ENCODE measurements at places on chromosomes 11 and 22.

GRCh38 chr11:60858236-60858635, 2.5 kb upstream of the PTGDR2 start:
- H3K4me3 ChIP-seq: no peak overlapping the region
- H3K27me3 ChIP-seq: no peaks in the 10 kb centered on the region
- DNase-seq: no peak
- H3K36me3 ChIP-seq: no peaks in the 10 kb centered on the region
- H3K4me1 ChIP-seq: no peaks in the 10 kb centered on the region

DNA sequence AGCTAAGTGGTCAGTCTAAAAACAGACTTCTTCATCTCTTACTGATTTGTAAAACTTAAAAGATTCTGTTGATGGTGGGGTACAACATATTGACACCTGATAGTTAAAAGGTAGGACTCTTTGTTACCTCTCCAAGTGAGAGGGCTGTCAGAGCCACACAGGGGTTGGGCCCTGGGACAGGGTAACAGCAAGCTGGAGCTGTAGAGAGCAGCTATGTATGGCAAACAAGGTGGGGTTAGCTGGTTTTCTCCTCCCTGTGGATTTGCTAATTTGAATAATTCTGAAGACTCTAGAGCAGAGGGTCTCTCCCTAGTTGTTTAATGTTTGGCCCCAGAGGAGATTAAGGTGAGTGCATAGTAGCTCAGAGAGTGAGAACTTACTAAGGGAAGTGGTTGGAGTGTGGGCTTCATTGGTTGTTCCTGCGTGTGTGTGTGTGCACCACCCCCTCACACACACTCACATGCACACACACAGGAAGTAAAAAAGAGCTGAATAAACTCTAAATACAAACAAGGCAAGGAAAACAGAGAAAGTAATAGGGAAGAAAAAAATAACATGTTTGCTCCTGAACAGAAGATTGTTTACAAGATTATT, 9.2 kb upstream of the GAS2 start:
- no peaks in the 10 kb centered on the region for H3K36me3 ChIP-seq
- H3K4me1 ChIP-seq: no peaks in the 10 kb centered on the region
- no peak overlapping the region for H3K4me3 ChIP-seq

GRCh38 chr22:27761665-27762064, 39.9 kb downstream of the MN1 start:
- peak overlapping the region; percentile 40 for H3K27ac ChIP-seq
- H3K4me1 ChIP-seq: peaks cover 45% of the 10 kb centered on the region
- no peak for DNase-seq
- no peak overlapping the region for H3K4me3 ChIP-seq
- H3K27me3 ChIP-seq: no peaks in the 10 kb centered on the region

DNA sequence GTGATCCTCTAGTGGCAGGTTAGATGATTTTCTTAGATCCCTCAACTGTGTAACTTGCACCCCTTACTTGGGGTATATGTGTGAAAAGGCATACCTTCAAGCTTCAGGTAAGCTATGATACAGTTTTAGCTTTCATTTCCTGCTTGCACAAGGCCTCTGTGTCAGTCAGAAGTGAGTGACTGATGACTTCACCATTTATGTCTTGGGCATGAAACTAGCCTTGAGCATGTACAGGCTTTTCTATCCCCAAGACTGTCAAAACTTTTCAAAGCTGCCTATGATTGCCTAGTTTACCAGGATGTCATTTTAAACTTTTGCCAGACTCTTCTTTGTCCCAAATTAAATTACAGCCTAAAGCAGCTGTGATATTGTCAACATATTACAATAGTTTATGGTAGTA, 286.1 kb upstream of the CNTN5 start:
- H3K27me3 ChIP-seq: no peaks in the 10 kb centered on the region
- no peaks in the 10 kb centered on the region for H3K4me1 ChIP-seq
- H3K27ac ChIP-seq: no peak overlapping the region
- no peaks in the 10 kb centered on the region for H3K36me3 ChIP-seq

GRCh38 chr22:47901911-47902310, 1139.5 kb downstream of the TBC1D22A start:
- H3K36me3 ChIP-seq: no peaks in the 10 kb centered on the region
- peak; percentile 74 for DNase-seq
- no peak overlapping the region for H3K27ac ChIP-seq
- no peaks in the 10 kb centered on the region for H3K4me1 ChIP-seq

DNA sequence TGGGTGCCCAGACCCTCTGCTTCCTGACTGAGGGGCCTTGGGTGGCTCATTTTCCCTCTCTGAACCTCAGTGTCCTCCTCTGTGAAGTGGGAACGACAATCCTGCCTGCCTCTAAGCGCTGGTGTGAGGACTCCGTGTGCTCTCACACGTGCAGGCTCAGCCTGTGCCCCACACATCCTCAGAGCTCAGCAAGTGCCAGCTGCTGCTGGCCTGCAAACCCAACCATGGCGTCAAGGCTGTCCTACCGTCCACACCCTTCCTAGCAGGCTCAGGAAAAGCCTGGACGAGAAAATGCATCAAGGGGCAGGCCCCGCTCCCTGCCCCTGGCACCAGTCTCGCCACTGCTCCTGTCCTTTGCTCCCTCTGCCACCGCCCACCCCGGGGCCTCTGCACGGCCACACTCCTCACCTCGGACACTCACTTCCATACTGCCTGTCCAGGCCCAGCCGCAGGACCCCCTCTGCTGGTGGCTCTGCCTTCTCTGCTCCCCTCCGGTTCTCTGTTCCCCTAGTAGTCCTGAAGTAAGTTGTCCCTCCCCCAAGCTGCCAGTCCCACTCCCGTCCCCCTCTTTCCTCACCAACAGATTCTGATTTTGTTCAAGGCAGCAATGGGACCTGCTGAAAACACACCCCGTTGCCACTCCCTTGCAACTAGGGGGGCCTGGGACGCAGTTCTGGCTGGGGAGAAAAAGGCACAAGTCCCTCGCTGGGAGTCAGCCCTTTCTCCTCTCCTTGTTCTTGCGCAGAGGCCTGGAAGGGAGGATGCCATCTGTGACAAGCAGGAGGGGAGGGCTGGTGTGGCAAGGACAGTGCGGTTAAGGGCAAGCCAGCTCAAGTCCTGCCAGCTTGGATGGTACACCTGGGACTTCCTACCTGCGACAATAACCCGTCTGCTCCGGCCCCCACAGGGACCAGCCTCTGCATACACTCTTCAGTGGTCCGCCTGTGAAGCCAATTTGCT, 62.2 kb downstream of the ARFGAP3 start:
- peaks cover 16% of the 10 kb centered on the region for H3K4me1 ChIP-seq
- DNase-seq: no peak
- peaks cover 11% of the 10 kb centered on the region for H3K36me3 ChIP-seq
- H3K27ac ChIP-seq: no peak overlapping the region
- no peak overlapping the region for H3K4me3 ChIP-seq
- H3K27me3 ChIP-seq: no peaks in the 10 kb centered on the region

DNA sequence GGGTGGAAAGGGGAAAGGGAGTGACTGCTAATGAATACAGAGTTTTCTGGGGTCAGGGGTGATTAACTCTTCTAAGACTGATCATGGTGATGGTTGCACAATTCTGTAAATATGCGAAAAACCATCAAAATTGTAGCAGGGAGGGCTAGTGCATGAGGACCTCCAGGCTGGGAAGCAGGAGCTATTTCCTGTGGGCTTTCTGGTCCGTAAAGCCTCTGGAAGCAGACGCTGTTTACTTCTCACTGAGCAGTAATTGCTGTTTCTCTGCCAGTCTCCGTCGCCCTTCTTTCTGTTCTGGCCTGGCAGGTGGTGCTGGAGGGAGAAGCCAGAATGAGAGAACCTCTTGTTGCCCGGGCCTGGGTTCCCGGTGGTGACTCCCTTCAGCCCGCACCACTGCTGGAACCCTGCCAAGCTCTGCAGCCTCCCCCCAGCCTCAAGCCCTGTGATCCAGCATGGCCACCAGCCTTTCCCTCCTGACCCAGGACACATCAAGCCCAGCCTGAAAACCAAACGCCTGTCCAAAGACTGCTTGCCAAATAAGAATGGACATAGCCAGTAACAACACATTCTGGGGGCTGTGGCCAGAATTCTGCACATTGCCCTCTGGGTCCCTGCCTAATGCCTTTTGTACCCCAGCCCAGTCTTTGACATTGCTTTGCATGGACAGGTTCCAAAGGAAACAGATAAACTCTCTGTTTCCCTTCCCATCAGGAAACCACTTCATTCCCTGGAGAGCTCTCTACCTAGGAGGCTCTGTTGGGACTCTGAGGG, 201.0 kb upstream of the NAV2 start:
- no peaks in the 10 kb centered on the region for H3K27me3 ChIP-seq
- H3K4me1 ChIP-seq: peaks cover 8% of the 10 kb centered on the region
- no peaks in the 10 kb centered on the region for H3K36me3 ChIP-seq
- no peak for DNase-seq
- peak overlapping the region; percentile 33 for H3K27ac ChIP-seq

DNA sequence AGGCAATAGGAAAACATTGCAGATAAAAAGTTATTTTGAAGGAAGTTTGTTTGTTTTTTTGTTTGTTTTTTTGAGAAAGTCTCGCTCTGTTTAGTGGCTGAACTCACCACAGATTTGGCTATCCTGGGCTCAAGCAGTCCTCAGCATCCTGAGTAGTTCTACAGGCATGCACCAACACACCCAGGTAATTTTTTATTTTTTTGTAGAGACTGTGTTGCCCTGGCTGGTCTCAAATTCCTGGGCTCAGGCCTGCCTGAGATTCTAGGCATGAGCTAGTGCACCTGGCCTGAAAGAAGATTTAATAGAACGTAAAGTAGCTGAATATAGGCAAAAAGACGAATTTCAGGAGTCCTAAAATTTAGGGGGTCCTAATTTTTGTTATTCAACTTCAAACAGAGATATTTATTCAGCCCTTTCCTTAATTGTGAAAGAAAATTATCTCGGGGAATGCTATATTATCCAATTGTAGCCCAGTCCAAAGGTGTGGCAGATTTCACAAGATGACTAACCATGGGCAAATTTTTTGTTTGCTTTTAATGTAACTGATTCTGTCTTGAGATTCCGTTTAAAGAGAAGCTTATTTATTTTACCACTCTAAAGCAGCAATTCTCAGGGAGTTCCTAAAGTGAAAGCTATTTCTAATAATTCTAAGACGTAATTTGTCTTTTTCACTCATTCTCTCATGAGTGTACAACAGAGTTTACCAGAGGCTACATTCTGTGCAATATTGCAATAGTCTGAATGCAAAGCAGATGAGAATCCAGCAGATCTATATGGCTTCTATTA, 940 bp downstream of the IL18 start:
- H3K4me1 ChIP-seq: no peaks in the 10 kb centered on the region
- peak overlapping the region; percentile 36 for H3K4me3 ChIP-seq
- H3K36me3 ChIP-seq: no peaks in the 10 kb centered on the region
- no peaks in the 10 kb centered on the region for H3K27me3 ChIP-seq

GRCh38 chr11:107203656-107204055, 185.4 kb upstream of the GUCY1A2 start:
- no peaks in the 10 kb centered on the region for H3K27me3 ChIP-seq
- H3K27ac ChIP-seq: no peak overlapping the region
- no peaks in the 10 kb centered on the region for H3K36me3 ChIP-seq
- no peak for DNase-seq
- H3K4me3 ChIP-seq: no peak overlapping the region
- no peaks in the 10 kb centered on the region for H3K4me1 ChIP-seq

DNA sequence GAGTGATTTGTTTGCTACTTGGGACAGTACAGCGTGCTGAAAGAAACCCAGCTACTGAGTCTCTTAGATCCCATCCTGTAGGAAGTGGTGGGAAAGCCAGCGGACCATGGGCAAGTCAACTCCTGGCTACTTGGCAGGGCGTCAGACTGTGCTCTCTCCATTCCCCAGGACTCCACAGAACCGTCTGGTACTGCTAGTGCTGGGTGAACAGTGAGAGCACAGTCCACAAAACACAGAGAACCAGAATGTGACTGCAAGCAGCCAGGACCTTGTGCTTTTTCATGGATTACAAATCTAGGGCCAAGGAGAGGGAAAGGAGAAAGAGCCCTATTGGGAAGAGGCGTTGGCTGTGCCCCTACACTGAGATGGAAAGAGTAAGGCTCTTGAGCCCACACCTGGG, 10.2 kb downstream of the BID start:
- H3K27ac ChIP-seq: no peak overlapping the region
- no peaks in the 10 kb centered on the region for H3K27me3 ChIP-seq
- no peak for DNase-seq
- H3K36me3 ChIP-seq: no peaks in the 10 kb centered on the region
- H3K4me3 ChIP-seq: no peak overlapping the region

GRCh38 chr11:1504581-1505290, 18.2 kb upstream of the MOB2 start:
- peaks cover 99% of the 10 kb centered on the region for H3K4me1 ChIP-seq
- no peaks in the 10 kb centered on the region for H3K27me3 ChIP-seq
- DNase-seq: no peak
- no peaks in the 10 kb centered on the region for H3K36me3 ChIP-seq

DNA sequence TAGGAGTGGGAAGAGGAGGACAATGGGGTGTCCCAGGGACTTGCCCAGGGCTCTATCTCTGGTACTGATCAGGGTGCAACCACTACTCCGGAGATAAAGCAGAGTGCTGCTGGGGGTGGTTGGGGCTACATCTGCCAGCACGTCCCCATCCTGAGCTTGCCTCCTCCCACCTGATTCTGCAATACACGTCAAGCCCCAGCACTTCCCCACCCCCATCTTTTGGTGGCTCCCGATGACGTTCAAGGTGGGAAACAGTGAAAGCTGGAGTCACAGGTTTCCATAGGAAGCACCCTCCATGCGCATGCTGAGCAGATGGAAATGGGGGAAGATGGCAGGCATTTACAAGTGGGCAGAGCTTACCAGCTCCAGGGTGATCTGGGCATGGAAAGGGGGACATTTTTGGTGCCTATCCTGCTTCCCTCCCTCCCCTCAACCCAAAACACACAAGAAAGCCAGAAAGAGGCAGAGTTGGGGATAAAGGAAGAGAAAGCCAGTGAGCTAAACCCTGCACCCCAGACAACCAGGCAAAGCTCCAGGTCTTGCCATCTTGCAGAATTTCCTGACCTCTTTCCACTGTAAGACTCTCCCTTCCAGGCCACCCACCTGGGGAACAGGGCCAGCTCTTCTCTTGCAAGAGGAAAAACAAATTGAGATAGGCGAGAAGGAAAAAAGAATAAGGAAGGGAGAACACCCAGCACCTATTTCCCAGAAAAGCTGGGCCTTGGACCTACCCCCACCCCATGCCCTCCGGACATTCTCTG, 15.8 kb downstream of the SYT7 start:
- H3K27me3 ChIP-seq: peaks cover 8% of the 10 kb centered on the region
- no peak overlapping the region for H3K27ac ChIP-seq
- no peak overlapping the region for H3K4me3 ChIP-seq

- no peaks in the 10 kb centered on the region for H3K36me3 ChIP-seq
- no peak overlapping the region for H3K27ac ChIP-seq
- H3K27me3 ChIP-seq: no peaks in the 10 kb centered on the region
- H3K4me3 ChIP-seq: no peak overlapping the region
- DNase-seq: no peak
Measured at GRCh38 chr22:44583854-44584253, 85.8 kb upstream of the RTL6 start.

GRCh38 chr22:37913233-37913721, 7.2 kb downstream of the MICALL1 start:
- H3K27ac ChIP-seq: peak overlapping the region; percentile 96
- peaks cover 37% of the 10 kb centered on the region for H3K36me3 ChIP-seq
- no peak for DNase-seq
- H3K4me3 ChIP-seq: no peak overlapping the region

GRCh38 chr11:63504933-63505586, 824 bp upstream of the LGALS12 start:
- H3K27ac ChIP-seq: no peak overlapping the region
- DNase-seq: no peak
- H3K27me3 ChIP-seq: no peaks in the 10 kb centered on the region
- H3K4me1 ChIP-seq: peaks cover 8% of the 10 kb centered on the region
- no peak overlapping the region for H3K4me3 ChIP-seq
